A549 treated with AZD2906 at 1 μM for 4 hours (cell line): ENCODE measurements at places on chromosomes 5 and 9. TPM values are rescaled to one million over a fixed set of nuclear protein-coding genes. Genes with fewer than 3 reads are reported as not detected.

Gene SHC3
- total RNA-seq = 0.22 to 0.40 TPM (median 0.28 TPM) in 5 replicates

Gene SAP30L
- 24.4 to 37.0 TPM (median 31.2 TPM) in 5 replicates for total RNA-seq

Gene CCL27
- 0.14 to 0.33 TPM (median 0.24 TPM) in 4 of 5 replicates, not detected in the other for total RNA-seq

Gene BRD8
- total RNA-seq = 40.8 to 52.2 TPM (median 44.4 TPM) in 5 replicates

Gene PCDHGA3
- 0.02 to 0.03 TPM in 2 of 5 replicates, not detected in the others for total RNA-seq

Gene PROB1
- 0.16 to 0.24 TPM (median 0.19 TPM) in 5 replicates for total RNA-seq

Gene CDH18
- total RNA-seq = not detected in 5 replicates

Gene PFN3
- not detected in 5 replicates for total RNA-seq

Gene CTNNAL1
- 43.3 to 54.4 TPM (median 47.9 TPM) in 5 replicates for total RNA-seq

Gene HK3
- 0.02 to 0.07 TPM in 2 of 5 replicates, not detected in the others for total RNA-seq

Gene WDR41
- total RNA-seq = 38.3 to 64.2 TPM (median 42.8 TPM) in 5 replicates

Gene FOXD1
- 12.2 to 19.4 TPM (median 17.7 TPM) in 5 replicates for total RNA-seq

Gene ADGRD2
- 0.03 TPM in 1 of 5 replicates, not detected in the others for total RNA-seq

Gene JMY
- total RNA-seq = 2.6 to 3.3 TPM (median 3.1 TPM) in 5 replicates

Gene PCDHB2
- total RNA-seq = 2.6 to 5.2 TPM (median 3.4 TPM) in 5 replicates

Gene LECT2
- total RNA-seq = not detected in 5 replicates

Gene FOXD4L6
- total RNA-seq = 0.06 to 0.09 TPM in 2 of 5 replicates, not detected in the others

Gene THBS4
- 0.03 to 0.07 TPM (median 0.06 TPM) in 3 of 5 replicates, not detected in the others for total RNA-seq

Gene XRCC4
- total RNA-seq = 9.0 to 12.4 TPM (median 9.7 TPM) in 5 replicates

Gene SLC30A5
- 29.6 to 39.1 TPM (median 30.4 TPM) in 5 replicates for total RNA-seq

Gene MYO10
- total RNA-seq = 31.7 to 41.8 TPM (median 34.2 TPM) in 5 replicates

Gene MEGF9
- 16.3 to 22.1 TPM (median 18.9 TPM) in 5 replicates for total RNA-seq

Gene SLC44A1
- 23.4 to 30.8 TPM (median 28.0 TPM) in 5 replicates for total RNA-seq

Gene HMGCS1
- total RNA-seq = 49.7 to 66.3 TPM (median 53.2 TPM) in 5 replicates

Gene CRHBP
- total RNA-seq = 0.06 to 0.17 TPM (median 0.08 TPM) in 4 of 5 replicates, not detected in the other

Gene MEGF10
- not detected in 5 replicates for total RNA-seq

Gene SMIM33
- total RNA-seq = not detected in 5 replicates

Gene ADAMTSL1
- total RNA-seq = 0.08 to 0.09 TPM in 2 of 5 replicates, not detected in the others

Gene DPYSL3
- total RNA-seq = 18.3 to 24.5 TPM (median 20.5 TPM) in 5 replicates

Gene GARIN3
- total RNA-seq = not detected in 5 replicates

Gene IFNA1
- not detected in 5 replicates for total RNA-seq

Gene TTC23L
- total RNA-seq = 0.11 to 0.45 TPM (median 0.17 TPM) in 4 of 5 replicates, not detected in the other

Gene POLE3
- 96.3 to 116 TPM (median 103 TPM) in 5 replicates for total RNA-seq

Gene CARD6
- 2.2 to 3.0 TPM (median 2.4 TPM) in 5 replicates for total RNA-seq

Gene LRRC19
- not detected in 5 replicates for total RNA-seq

Gene NEUROG1
- not detected in 5 replicates for total RNA-seq

Gene ISL1
- total RNA-seq = 0.03 to 0.06 TPM in 2 of 5 replicates, not detected in the others

Gene EQTN
- total RNA-seq = 0.16 to 0.20 TPM in 2 of 5 replicates, not detected in the others

Gene IL4
- not detected in 5 replicates for total RNA-seq

Gene KYAT1
- 9.8 to 15.3 TPM (median 13.1 TPM) in 5 replicates for total RNA-seq

Gene MARCOL
- total RNA-seq = not detected in 5 replicates

Gene CDO1
- not detected in 5 replicates for total RNA-seq

Gene TXNDC8
- not detected in 5 replicates for total RNA-seq

Gene CDKN2B
- total RNA-seq = not detected in 5 replicates

Gene IGFBPL1
- 2.1 to 2.9 TPM (median 2.4 TPM) in 5 replicates for total RNA-seq

Gene SNCAIP
- total RNA-seq = 0.03 to 0.21 TPM (median 0.05 TPM) in 5 replicates

Gene SOX30
- total RNA-seq = 0.03 TPM in 1 of 5 replicates, not detected in the others
